ENCODE measurements at places on chromosomes 11 and 22. TPM values are rescaled to one million over a fixed set of nuclear protein-coding genes. Genes with fewer than 3 reads are reported as not detected.

DNA sequence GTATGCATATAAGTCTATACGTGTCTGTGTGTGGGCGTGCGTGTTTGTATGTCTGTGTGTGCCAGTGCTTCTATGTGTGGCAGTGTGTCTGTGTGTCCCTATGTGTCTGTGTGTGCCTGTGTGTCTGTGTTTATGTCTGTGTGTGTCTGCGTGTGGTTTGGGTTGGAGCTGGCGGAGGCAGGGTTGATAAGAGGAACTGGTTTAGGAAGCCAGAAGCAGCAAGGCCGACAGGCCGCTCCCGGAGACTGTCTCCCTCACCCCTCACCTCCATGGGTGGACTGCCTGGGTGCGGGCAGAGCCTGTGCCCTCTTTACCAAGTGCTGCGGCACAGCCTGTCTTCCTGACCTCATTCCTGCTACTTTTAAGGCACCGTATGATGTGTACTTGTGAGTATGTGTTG, 327.1 kb upstream of the B3GAT1 start:
- no peaks in the 10 kb centered on the region for H3K36me3 ChIP-seq
- H3K4me3 ChIP-seq: no peak overlapping the region
- no peak overlapping the region for H3K27ac ChIP-seq
- no peaks in the 10 kb centered on the region for H3K27me3 ChIP-seq
- H3K4me1 ChIP-seq: peaks cover 5% of the 10 kb centered on the region

GRCh38 chr11:46686886-46687795, 13.3 kb downstream of the ARHGAP1 start:
- no peak overlapping the region for H3K4me3 ChIP-seq
- peak; percentile 91 for DNase-seq

- peaks cover 20% of the 10 kb centered on the region for H3K27me3 ChIP-seq
- no peak overlapping the region for H3K27ac ChIP-seq
- H3K4me1 ChIP-seq: no peaks in the 10 kb centered on the region
- no peaks in the 10 kb centered on the region for H3K36me3 ChIP-seq
These were observed 59.2 kb upstream of the CD5 start for GRCh38 chr11:61042961-61043540.

The BRSK2 gene
- under 0.01 TPM for total RNA-seq

GRCh38 chr22:40594924-40595323, 41.6 kb downstream of the MRTFA start:
- no peak overlapping the region for H3K27ac ChIP-seq
- H3K4me1 ChIP-seq: peaks cover 7% of the 10 kb centered on the region
- H3K27me3 ChIP-seq: no peaks in the 10 kb centered on the region
- DNase-seq: peak; percentile 32
- no peak overlapping the region for H3K4me3 ChIP-seq
- H3K36me3 ChIP-seq: no peaks in the 10 kb centered on the region

The CCDC87 gene
- total RNA-seq: 0.18 TPM

The OR8B4 gene
- total RNA-seq: not detected

- peaks cover 61% of the 10 kb centered on the region for H3K36me3 ChIP-seq
- H3K27ac ChIP-seq: no peak overlapping the region
- no peaks in the 10 kb centered on the region for H3K27me3 ChIP-seq
- DNase-seq: no peak
- H3K4me1 ChIP-seq: peaks cover 3% of the 10 kb centered on the region
These were observed 13.1 kb upstream of the CHRNA10 start for GRCh38 chr11:3684129-3684818.
